Natural killer cell (primary cell): ENCODE measurements at places on chromosomes 6 and 20.

- DNase-seq: no peak
Observed at GRCh38 chr20:50041246-50041873, 58.6 kb downstream of the SNAI1 start.

- no peak for DNase-seq
Observed at GRCh38 chr20:48999890-49000870, 45.9 kb upstream of the CSE1L start.

GRCh38 chr20:48350313-48350988, 477.3 kb downstream of the PREX1 start:
- DNase-seq: no peak

DNA sequence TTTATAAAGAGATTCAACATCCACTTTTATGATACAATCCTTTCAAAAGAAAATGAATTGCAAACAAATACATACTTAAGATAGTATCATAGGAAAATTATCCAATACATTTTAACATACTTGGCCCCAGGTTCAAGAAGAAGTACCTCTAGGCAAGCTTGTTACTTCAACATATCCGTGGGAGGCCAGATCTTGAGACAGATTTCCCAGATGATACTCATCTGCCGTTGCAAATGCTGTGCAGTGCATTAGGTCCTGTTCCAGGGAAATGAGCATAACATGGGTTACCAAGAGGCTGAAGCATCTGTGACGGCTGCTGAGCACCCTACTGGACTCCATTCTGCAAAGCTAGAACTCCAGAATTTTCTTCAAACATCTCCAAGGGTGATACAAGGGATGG, 15.6 kb downstream of the RMND1 start:
- DNase-seq: no peak

DNA sequence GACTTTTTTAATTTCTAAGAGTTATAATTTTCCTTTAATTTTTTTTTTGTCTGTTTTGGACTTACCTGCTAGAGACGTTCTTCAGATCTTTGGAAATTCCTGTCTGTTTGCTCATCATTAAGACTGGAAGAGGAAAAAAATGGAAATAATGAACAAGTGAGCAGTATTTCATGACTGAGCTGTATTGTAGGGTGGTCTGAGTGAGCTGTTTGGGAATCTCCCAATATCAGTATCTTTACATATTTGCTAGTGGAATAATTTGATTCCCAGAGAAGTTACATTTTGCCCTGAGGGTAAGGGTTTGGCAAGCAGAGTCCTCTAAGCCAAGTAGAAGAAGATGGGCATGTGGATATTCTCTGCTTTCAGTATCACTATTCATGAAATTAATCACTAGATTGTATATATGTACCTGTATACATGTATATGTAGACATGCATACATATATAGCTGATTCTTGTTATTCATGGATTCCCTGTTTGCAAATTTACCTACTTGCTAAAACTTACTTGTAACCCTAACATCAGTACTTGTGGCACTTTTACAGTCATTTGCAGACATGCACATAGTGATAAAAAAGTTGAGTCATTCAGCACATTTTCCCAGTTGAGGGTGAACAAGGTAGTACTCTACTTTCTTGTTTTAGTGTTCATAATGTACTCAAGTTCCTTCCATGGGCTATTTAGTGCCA, 13.5 kb downstream of the ZC2HC1B start:
- DNase-seq: no peak
